Osteoblast (primary cell): ENCODE measurements at places on chromosomes 3 and 15. TPM values are rescaled to one million over a fixed set of nuclear protein-coding genes. Genes with fewer than 3 reads are reported as not detected.

DNA sequence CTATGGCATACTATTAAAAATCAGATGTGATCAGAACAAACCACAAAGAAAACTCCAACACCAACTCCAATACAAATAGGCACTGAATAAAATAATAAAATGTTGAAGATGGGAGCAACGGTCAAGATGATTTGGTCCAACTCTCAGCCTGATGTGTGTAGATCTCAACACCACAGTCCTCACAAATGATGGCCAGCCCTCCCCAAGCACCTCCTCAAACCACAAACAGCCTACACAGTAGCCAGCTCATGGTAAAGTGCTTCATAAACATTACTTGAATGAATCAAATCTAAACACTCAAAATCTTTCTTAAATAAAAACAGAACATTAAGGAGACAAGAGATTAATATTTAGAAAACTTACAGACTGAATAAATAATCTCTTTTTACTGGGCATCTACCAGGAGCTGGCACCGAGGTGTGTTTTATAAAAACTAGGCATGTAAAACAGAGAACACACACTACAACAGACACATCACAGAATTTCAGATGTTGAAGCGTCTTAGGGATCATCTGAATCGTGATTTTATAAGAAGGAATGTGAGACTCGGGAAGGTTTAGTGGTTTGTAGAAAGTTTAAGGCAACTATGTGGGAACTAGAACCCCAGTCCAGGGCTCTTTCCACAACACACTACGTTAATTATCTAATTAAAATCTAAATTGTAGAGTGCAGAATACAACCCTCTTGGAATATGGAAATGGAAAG, 102.4 kb downstream of the MYLK start:
- peaks cover 28% of the 10 kb centered on the region for H3K36me3 ChIP-seq
- no peak overlapping the region for H3K4me3 ChIP-seq
- peaks cover 49% of the 10 kb centered on the region for H3K4me1 ChIP-seq
- H3K27ac ChIP-seq, result peak overlapping the region; percentile 72
- H3K27me3 ChIP-seq, result no peaks in the 10 kb centered on the region

- no peaks in the 10 kb centered on the region for H3K27me3 ChIP-seq
- no peak for DNase-seq
- no peaks in the 10 kb centered on the region for H3K36me3 ChIP-seq
Observed at GRCh38 chr3:22101811-22102210, 350.8 kb upstream of the ZNF385D start.

ITIH1 gene
- not detected in 2 replicates for total RNA-seq

DNA sequence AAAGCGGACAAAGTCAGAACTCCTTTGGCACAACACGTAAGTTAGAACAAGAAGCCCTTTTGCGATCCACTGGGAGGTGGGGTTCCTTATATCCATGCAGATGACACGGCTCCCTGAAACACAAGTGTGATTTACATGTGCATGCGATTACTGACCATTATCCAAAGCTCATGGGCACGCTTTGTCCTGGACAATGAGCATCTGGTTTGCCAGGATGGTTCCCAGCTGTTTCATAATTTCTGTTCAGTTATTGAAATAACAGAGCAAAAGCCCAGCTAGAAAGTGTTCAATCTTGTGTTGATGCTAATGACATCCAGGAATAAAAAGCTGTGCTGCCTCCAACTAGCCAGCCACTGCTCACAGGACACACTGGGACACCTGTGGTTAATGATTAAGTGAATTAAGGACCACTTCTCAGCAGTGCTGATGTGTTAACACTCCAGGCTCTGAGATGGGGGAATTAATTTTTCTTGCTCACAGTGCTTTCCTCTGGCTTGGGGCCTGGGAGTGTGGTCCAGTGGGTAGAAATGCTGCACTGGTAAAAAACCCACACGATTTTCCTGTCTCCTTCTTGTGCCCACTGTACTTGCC, 123.1 kb upstream of the SLC2A2 start:
- DNase-seq, result no peak
- H3K36me3 ChIP-seq, result no peaks in the 10 kb centered on the region
- no peaks in the 10 kb centered on the region for H3K4me1 ChIP-seq
- no peak overlapping the region for H3K4me3 ChIP-seq
- H3K27me3 ChIP-seq, result peaks cover 3% of the 10 kb centered on the region
- H3K27ac ChIP-seq, result no peak overlapping the region

DNA sequence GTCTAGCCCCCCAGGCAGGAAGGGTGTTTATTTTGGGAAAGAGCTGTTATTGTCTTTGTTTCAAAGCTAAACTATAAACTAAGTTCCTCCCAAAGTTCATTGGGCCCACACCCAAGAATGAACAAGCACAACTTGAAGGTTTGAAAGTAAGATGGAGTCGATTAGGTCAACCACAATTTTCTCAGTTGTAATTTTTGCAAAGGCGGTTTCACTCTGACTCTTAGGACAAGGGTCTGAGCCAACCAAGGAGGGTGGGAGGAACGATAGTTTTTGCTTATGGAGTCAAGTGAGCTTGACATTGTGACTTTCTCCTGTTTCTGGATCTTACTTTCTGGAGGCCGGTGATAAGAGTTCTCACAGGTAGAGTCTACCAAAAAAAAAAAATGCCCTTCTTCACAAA, 5.8 kb upstream of the ZNF770 start:
- no peak overlapping the region for H3K27ac ChIP-seq
- no peaks in the 10 kb centered on the region for H3K27me3 ChIP-seq
- no peak for DNase-seq
- H3K4me1 ChIP-seq, result peaks cover 3% of the 10 kb centered on the region
